Thyroid gland (tissue), 4 donors: ENCODE measurements at places on chromosomes 6 and 20. TPM values are rescaled to one million over a fixed set of nuclear protein-coding genes. Genes with fewer than 3 reads are reported as not detected.
A peak's percentile ranks its signal among the peaks of the same experiment; 100 is the strongest.

GRCh38 chr6:65776332-65776731 is 69.3 kb upstream of the EYS start:
- no peak for DNase-seq
- no peak overlapping the region for H3K4me3 ChIP-seq
- no peaks in the 10 kb centered on the region for H3K36me3 ChIP-seq
- no peaks in the 10 kb centered on the region for H3K4me1 ChIP-seq
- H3K27me3 ChIP-seq = no peaks in the 10 kb centered on the region
- no peak overlapping the region for H3K27ac ChIP-seq

DNA sequence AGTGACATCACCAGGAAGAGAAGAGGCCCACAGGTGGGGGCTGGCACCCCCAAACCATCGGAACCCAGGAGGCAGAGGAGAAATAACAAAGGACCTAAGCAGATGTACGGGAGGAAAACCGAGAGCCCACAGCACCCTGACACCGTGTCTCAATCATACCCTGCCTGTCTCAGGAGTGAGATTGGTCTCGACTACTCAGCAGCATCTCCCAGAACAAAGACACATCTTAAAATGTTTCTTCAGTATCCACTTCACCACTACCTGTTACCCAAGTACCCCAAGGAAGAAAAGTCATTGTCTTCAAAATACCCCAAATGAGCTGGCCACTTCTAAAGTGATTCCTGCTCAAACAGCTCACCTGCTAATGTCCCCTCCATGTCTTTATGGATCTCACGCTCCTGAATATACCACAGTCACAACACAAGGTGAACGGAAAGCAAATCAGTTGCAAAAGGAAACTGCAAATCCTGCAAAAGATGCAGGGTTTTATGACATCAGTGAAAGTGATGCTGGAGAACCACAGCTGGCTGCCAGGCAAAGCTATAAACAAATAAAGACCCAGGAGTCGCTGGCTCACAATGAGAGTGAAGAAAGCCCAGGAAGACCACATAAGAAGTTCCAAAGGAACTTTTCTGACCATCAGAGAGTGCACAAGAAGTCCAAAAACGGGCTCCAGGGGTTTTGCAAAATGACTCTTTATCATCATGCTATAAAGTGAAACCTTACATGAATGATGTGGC is 44.1 kb downstream of the PREX1 start:
- no peak overlapping the region for H3K27ac ChIP-seq
- no peaks in the 10 kb centered on the region for H3K36me3 ChIP-seq
- no peak overlapping the region for H3K4me3 ChIP-seq
- H3K27me3 ChIP-seq = no peaks in the 10 kb centered on the region
- no peak for DNase-seq
- H3K4me1 ChIP-seq = no peaks in the 10 kb centered on the region

- H3K4me1 ChIP-seq = peaks cover 11% of the 10 kb centered on the region
- H3K36me3 ChIP-seq = peaks cover 13% of the 10 kb centered on the region
- H3K4me3 ChIP-seq = no peak overlapping the region
- H3K27ac ChIP-seq = no peak overlapping the region
Measured at GRCh38 chr20:16744178-16744807, 3.9 kb upstream of the OTOR start.

GRCh38 chr20:22512911-22513489 is 71.4 kb downstream of the FOXA2 start:
- no peak overlapping the region for H3K4me3 ChIP-seq
- no peak overlapping the region for H3K27ac ChIP-seq
- no peaks in the 10 kb centered on the region for H3K27me3 ChIP-seq
- no peak for DNase-seq

- H3K36me3 ChIP-seq = no peaks in the 10 kb centered on the region
- DNase-seq = no peak
- peaks cover 4% of the 10 kb centered on the region for H3K4me1 ChIP-seq
Measured at GRCh38 chr6:44024574-44025219, 102.6 kb downstream of the MRPL14 start.

GRCh38 chr6:147947521-147947920 is 395.1 kb upstream of the SASH1 start:
- no peak for DNase-seq
- H3K27ac ChIP-seq = no peak overlapping the region
- no peaks in the 10 kb centered on the region for H3K36me3 ChIP-seq
- H3K4me1 ChIP-seq = no peaks in the 10 kb centered on the region
- no peak overlapping the region for H3K4me3 ChIP-seq

DNA sequence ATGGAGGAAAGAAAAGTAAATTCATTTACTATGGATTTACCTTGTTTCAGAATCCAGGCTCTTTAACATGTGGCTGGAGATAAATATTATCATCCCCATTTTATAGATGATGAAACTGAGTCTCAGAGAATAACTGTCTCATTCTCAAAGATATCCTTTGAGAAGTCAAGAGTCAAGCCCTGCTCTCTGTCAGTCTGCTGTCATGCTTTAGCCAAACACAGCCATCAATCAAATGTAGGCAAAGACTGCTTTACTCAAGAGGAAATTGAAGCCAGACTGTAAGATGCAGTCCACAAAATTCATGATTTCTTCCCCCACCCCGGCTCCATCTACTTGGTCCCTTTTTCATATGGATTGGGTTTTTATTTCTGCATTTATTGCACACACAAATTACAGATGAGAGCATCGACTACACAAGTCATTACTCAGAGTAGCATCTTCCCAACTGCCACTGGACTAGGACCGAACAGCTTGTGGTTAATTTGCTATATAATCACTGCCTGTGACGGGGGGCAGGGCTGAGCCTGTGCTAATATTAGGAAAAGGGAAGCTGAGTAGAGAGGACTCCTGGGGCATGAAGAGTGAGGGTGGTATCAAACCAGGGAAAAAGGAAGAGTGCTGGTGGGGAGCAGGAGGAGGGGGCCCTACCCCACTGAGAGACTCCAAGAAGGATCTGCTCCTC is 102.7 kb upstream of the TOP1 start:
- no peak overlapping the region for H3K4me3 ChIP-seq
- DNase-seq = no peak
- no peak overlapping the region for H3K27ac ChIP-seq
- no peaks in the 10 kb centered on the region for H3K27me3 ChIP-seq
- H3K4me1 ChIP-seq = no peaks in the 10 kb centered on the region

DNA sequence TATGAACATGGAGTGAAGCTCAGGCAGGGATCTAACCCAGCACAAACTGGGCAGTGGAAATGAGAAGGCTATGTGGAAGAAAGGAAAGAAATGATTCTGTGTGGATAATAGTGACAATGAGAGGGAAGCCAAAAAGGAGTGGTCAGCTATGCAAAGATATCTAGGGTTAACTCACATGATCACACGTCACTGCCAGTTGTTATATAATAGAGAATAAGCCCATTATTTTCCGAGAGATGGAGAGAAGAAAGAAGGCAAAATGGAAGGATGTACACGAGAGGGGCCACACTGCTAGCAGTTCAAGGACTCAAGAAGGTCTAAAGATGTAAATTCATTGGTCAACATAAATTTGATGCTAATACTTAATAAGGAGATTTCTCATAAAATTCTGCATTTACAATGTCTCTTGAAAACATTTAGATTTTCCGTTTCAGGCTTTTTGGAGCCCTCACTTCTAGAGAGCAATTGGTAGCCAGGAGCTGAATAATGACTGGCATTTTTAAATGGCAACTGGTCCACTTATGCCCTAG is 18.8 kb upstream of the RCAN2 start:
- H3K4me1 ChIP-seq = peaks cover 12% of the 10 kb centered on the region
- no peaks in the 10 kb centered on the region for H3K27me3 ChIP-seq
- no peak overlapping the region for H3K4me3 ChIP-seq

GRCh38 chr6:85490516-85491248 is 40.8 kb downstream of the NT5E start:
- DNase-seq = no peak
- no peak overlapping the region for H3K4me3 ChIP-seq
- H3K4me1 ChIP-seq = no peaks in the 10 kb centered on the region
- no peaks in the 10 kb centered on the region for H3K27me3 ChIP-seq

DNA sequence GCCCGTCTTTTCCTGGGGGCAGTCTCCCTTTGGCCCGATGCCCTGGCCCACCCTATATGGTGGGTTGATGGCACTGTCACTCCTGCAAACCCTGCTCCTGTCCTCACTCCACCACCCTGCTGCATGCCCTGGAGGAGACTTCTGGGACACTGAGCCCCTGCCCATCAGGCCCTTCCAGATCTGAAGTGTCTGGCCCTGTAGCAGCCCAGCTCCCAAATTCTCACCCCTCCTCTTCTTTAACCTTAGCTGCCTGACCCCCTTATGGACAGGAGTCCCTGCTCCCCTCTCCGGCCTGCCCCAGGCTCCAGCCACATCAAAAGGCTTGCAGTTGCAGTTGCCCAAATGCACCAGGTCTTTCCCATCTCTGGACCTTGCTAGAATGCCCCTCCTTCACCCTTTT is 20.8 kb upstream of the SLC32A1 start:
- no peak overlapping the region for H3K4me3 ChIP-seq
- H3K27me3 ChIP-seq = no peaks in the 10 kb centered on the region
- no peak overlapping the region for H3K27ac ChIP-seq
- no peak for DNase-seq

- DNase-seq = no peak
- H3K4me3 ChIP-seq = no peak overlapping the region
- H3K36me3 ChIP-seq = no peaks in the 10 kb centered on the region
Measured at GRCh38 chr6:143961886-143962878, 45.9 kb downstream of the PLAGL1 start.

- no peak overlapping the region for H3K27ac ChIP-seq
- no peaks in the 10 kb centered on the region for H3K27me3 ChIP-seq
- H3K36me3 ChIP-seq = no peaks in the 10 kb centered on the region
Measured at GRCh38 chr6:6657085-6657819, 68.7 kb downstream of the LY86 start.

GRCh38 chr6:25301362-25301761 is 22.2 kb downstream of the CARMIL1 start:
- H3K27ac ChIP-seq = no peak overlapping the region
- no peaks in the 10 kb centered on the region for H3K27me3 ChIP-seq

GRCh38 chr6:15518057-15518456 is 144.8 kb downstream of the DTNBP1 start:
- no peak overlapping the region for H3K27ac ChIP-seq
- no peaks in the 10 kb centered on the region for H3K27me3 ChIP-seq
- H3K36me3 ChIP-seq = peaks cover 15% of the 10 kb centered on the region

- no peaks in the 10 kb centered on the region for H3K27me3 ChIP-seq
- H3K4me3 ChIP-seq = no peak overlapping the region
- H3K27ac ChIP-seq = no peak overlapping the region
- no peak for DNase-seq
- H3K36me3 ChIP-seq = peaks cover 3% of the 10 kb centered on the region
Measured at GRCh38 chr20:62837790-62838127, 20.9 kb downstream of the COL9A3 start.

- no peak for DNase-seq
- no peaks in the 10 kb centered on the region for H3K4me1 ChIP-seq
- H3K27me3 ChIP-seq = no peaks in the 10 kb centered on the region
- H3K4me3 ChIP-seq = no peak overlapping the region
Measured at GRCh38 chr6:91653076-91653723, 1066.3 kb upstream of the MAP3K7 start.

DNA sequence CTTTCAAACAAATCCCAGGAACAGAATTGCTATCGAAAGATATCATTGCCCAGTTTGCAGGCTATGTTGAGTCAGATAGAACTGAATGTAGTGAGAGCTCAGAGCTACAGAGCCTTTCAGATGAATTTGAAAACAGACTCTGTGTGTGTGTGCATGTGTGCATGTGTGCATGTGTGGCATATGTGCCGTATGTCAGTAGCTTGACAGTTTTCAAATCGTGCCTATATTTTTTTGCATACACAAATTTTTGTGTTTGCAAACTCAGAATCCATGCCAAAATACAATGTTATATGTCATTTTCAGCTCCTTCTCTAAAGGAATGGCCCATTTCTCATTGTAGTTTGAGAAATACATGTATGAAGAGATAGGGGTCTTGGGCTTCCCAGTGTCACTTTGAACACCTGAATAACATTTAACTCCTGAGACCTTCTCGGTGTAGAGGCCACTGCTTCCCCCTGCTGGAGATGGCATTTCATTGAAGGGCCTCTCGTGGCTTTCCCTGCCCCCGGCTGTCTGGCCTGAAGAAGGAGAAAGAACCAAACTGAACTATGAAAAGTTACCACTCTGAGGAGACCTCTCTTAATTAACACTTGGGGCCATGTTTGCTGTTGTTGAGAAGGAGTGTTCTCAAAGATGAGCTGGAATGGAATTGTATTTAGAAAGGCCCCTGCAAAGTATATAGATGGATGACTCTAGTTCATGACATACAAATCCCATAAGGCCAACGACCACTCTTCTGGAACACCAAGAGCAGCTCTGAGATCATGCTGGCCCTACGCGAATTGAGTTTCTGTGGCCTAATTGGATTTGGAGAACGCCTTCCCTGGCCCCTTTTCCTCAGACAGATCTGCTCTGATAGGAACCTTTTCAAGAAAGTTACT is 58.7 kb downstream of the VAPB start:
- H3K27ac ChIP-seq = no peak overlapping the region
- peak; percentile 65 for DNase-seq
- H3K27me3 ChIP-seq = no peaks in the 10 kb centered on the region
- no peak overlapping the region for H3K4me3 ChIP-seq
- H3K36me3 ChIP-seq = peaks cover 16% of the 10 kb centered on the region
- peaks cover 31% of the 10 kb centered on the region for H3K4me1 ChIP-seq

- no peak overlapping the region for H3K27ac ChIP-seq
- no peaks in the 10 kb centered on the region for H3K27me3 ChIP-seq
- DNase-seq = no peak
- peaks cover 16% of the 10 kb centered on the region for H3K4me1 ChIP-seq
Measured at GRCh38 chr20:36957875-36958667, 6.6 kb upstream of the SAMHD1 start.

DNA sequence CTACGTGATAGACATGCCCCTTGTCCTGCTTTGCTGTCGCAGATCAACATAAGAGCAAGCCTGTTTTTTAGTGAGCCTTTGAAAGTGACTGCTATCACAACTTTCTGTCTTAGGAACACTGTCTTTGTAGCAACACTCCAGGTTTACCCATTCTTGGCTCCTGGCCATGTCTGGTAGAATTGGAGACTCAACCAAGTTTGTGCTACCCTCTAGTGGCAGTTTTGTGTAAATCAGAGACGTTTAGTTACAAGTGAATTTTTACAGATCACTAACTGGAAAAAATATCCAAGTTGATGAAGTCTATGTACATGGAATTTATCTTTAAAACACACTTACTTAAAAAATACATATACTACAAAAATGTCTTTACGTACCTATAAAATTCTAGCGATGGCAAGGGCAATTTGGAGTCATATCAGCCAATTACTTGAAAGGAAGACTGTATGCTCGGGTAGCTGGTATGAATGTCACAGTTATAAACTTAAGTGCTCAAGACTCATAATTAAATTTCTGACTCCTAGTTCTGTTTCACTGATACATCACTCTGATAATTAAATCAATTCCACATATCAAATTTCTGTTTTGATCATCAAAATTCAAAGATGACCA is 101.4 kb downstream of the ADGB start:
- no peaks in the 10 kb centered on the region for H3K36me3 ChIP-seq
- H3K27ac ChIP-seq = no peak overlapping the region
- peak; percentile 85 for DNase-seq
- H3K4me1 ChIP-seq = no peaks in the 10 kb centered on the region
- no peak overlapping the region for H3K4me3 ChIP-seq

- H3K4me1 ChIP-seq = no peaks in the 10 kb centered on the region
- H3K27ac ChIP-seq = no peak overlapping the region
- H3K36me3 ChIP-seq = no peaks in the 10 kb centered on the region
Measured at GRCh38 chr6:116036885-116037284, 23.8 kb downstream of the FRK start.

Gene TMEM74B
- total RNA-seq = 1.4 TPM

Gene SLC13A3
- total RNA-seq = 2.2 TPM

Gene EYA2
- total RNA-seq = 10.6 TPM

Gene HLA-DQB2
- total RNA-seq = 2.6 TPM

Gene MCCD1
- total RNA-seq = not detected

Gene POU5F1
- total RNA-seq = not detected

Gene CAPN11
- 1.7 TPM for total RNA-seq

Gene FAM217A
- 0.27 TPM for total RNA-seq

Gene BHLHE23
- not detected for total RNA-seq

Gene ANKRD66
- not detected for total RNA-seq

Gene GMNN
- 9.5 TPM for total RNA-seq

Gene KCNQ5
- total RNA-seq = 14.6 TPM
